AG04450 (cell line): ENCODE measurements at places on chromosomes 13 and 19. TPM values are rescaled to one million over a fixed set of nuclear protein-coding genes. Genes with fewer than 3 reads are reported as not detected.

GRCh38 chr13:98097749-98098148, 45.1 kb upstream of the FARP1 start:
- no peak for DNase-seq

Gene IZUMO1
- polyA plus RNA-seq: not detected in 2 replicates

Gene UBE2M
- 82.5 and 85.1 TPM in 2 replicates for polyA plus RNA-seq

GRCh38 chr13:74026753-74027152, 107.5 kb downstream of the KLF12 start:
- no peak for DNase-seq

DNA sequence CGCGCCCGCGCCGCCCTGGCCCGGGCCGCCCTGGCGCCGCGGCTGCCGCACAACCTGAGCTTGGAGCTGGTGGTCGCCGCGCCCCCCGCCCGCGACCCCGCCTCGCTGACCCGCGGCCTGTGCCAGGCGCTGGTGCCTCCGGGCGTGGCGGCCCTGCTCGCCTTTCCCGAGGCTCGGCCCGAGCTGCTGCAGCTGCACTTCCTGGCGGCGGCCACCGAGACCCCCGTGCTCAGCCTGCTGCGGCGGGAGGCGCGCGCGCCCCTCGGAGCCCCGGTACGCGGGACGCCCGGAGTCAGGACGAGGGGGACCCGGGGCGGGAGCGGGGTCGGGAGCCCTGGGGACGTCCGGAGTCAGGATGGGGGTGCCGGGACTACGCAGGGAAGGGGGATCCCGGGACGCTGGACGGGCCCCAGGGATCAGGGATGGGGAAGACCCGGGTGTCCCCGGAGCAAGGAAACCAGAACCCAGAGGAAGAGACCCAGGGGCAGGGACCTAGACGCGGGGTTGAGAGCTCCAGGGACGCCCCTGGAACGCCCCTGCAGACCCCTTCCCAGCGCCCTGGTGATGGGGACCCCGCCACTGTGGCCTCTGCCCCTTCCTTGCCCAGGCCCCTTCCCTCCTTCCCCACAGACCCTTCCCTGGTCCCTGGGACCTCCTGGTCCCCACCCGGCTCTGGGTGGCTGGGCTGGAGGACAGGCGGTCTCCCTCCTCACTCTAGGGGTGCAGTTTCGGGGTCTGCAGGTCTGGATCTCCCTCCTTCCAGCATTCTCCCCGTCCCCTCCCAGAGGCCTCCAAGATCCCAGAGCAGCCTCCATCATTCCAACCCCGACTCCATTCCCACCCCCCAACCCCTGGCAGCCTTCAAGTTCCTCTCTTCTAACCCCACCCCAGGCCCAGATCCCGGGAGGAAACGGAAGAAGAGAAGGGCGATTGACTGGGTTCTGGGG, 645 bp downstream of the GRIN3B start:
- no peak for DNase-seq

- no peak for DNase-seq
Observed at GRCh38 chr13:88246239-88246638, 575.1 kb downstream of the SLITRK5 start.

Gene ZNF729
- polyA plus RNA-seq: not detected in 2 replicates

GRCh38 chr19:11422163-11423065, 3.3 kb upstream of the RGL3 start:
- DNase-seq: no peak

GRCh38 chr19:7153022-7153421, 83.5 kb downstream of the ZNF557 start:
- no peak for DNase-seq

Gene FGF22
- polyA plus RNA-seq: not detected in 2 replicates

GRCh38 chr13:70390064-70390463, 281.8 kb upstream of the KLHL1 start:
- DNase-seq: no peak

Gene CKM
- not detected in 2 replicates for polyA plus RNA-seq

DNA sequence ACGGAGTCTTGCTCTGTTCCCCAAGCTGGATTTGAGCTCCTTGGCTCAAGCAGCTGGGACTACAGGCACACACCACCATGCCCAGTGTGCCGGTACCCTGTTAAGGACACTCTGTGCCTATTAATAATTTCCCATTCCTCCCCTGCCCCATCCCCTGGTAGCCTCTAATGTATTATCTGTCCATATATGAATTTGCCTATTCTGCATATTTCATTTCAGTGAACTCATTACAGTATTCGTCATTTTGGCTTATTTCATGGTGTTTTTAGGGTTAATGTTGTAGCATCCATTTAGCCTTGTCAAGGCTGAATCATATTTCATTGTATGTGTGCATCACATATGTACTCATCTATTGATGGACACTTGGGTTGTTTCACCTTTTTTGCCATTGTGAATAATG, 33.6 kb downstream of the SKA3 start:
- DNase-seq: no peak

Gene NKPD1
- 0.04 TPM in 2 replicates for polyA plus RNA-seq

GRCh38 chr13:86581706-86582105, 782.5 kb upstream of the SLITRK6 start:
- no peak for DNase-seq

DNA sequence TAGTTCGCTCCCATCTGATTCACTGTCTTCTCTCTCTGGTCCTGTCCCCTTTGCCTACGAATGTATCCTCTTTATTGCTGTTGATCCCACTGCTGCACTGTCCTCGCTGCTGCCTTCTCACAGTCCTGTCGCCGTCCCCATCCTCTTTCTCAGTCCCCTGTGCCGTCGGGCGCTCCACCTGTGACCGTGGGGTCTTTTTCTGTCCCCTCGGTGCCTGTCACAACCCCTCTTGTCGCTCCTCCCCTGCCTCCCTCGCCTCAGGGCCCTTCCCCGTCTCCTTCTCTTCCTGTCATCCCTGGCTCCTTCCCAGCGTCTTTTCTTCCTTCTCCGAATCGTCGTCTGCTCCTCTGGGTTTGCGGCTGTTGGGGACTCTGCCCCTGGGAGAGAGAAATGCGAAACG, 32.3 kb downstream of the SYT3 start:
- no peak for DNase-seq

GRCh38 chr19:1610579-1610978, 5.3 kb upstream of the UQCR11 start:
- no peak for DNase-seq
